ENCODE measurements at places on chromosomes 5 and 9.
A peak's percentile ranks its signal among the peaks of the same experiment; 100 is the strongest.

GRCh38 chr5:159616952-159617351 is 286.7 kb upstream of the IL12B start:
- DNase-seq, result no peak

DNA sequence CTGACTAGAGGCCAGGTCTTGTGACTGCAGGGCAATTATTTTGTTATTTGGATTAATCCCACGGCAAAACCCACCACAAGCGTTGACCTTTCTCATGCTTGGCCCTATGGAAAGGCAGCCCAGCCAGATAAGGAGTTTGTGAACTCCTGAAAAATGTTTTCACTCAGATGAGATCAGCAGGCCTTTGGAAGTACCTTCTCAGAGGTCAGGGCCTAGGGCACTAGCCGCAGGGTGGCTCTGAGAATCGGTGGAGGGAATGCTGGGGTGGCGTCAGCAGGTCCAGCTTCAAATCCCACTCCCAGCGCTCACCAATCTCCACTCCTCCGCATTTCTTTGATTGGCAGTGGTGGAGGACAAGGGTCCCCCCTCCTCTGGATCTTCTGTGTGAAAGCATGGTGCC is 194.4 kb downstream of the GADD45G start:
- no peak for DNase-seq

- DNase-seq, result no peak
Observed at GRCh38 chr9:98873951-98874371, 66.5 kb downstream of the GALNT12 start.

GRCh38 chr5:118592229-118593002 is 395.9 kb downstream of the DTWD2 start:
- DNase-seq, result no peak

DNA sequence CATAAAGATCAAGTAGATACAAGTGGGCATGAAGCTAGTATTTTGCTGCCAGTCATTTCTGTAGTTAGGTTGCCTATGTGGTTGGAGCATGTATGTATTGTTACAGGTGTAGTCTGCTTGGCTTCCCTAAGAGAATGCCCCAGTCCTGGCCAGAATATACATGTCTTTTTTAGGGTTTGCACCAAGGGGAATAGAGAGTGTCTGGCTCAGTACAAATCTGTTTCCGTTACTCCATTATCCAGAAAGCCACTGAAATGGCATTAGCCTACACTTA is 23.2 kb downstream of the TGFBR1 start:
- no peak for DNase-seq

DNA sequence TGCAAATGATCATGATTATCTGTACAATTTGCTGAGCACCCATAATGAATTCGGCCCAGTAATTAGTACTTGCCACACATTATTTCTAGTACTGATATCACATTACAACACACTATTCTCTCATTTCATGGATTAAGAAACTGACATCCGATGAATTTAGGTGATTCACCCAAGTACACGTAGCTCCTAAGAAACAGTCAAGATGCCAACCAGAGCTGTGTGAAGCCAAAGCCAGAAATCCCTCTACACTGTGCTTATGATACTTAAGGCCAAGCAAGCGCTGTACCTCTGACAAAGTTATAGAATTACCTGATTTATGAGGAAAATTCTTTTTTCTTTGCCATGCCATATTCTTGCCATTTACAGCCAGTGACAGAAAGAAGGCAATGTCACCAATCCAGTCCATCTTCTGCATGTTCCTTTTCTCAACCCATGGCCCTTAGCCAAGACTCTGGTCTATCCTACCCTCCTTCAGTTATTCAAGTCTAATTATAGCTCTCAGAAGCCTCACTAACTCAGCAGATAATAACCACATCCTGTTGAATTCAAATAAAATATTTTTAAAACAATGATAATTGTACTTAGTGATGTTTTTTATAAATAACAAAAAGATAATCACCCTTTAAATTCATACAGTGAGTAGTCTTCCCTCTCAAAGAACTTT is 74.3 kb upstream of the PTGER4 start:
- no peak for DNase-seq

GRCh38 chr9:101028346-101029314 is at the start of gene PLPPR1:
PLPPR1 (plus strand) TSS chr9:101028727.
- DNase-seq, result peak; percentile 85

DNA sequence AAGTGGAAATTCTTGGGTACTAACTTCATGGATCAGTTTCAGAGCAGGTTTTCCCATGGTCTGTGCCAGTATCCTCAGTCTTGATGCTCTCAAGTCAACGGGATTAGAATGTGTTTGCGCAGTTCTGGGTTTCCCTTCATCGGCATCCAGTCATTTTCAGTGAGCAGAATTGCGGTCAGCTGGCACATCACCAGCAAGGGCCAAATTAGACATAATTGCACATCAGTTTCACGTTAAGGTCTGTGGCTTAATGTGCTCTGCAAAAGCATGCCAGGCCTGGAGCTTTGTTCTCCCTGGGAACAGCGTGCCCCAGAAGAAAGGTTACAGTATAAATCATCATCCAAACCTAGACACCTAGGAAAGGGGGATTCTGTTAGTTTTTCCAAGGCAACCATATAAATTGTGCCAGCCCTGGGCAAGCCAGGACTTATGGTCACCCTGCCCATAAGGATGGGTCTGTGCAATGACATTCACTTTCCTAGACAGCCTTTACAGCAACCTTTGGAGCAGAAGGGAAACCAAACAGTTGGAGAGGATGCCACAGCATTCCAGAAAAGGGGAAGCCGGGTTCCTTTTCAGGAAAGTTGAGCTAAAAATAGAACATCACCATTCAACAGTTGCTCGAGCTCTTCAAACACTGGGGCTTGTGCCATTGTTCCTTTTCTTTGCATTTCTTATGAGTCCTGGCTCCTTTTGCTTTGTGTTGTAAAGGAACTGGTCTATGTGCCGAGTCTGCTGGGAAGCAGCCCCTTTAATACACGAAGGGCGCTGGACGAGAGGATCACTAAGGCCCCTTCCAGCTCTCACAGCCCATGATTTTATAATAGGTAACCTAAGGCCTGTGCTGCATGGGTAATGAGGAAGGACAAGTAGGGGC is 23.1 kb downstream of the IQGAP2 start:
- peak; percentile 9 for DNase-seq

DNA sequence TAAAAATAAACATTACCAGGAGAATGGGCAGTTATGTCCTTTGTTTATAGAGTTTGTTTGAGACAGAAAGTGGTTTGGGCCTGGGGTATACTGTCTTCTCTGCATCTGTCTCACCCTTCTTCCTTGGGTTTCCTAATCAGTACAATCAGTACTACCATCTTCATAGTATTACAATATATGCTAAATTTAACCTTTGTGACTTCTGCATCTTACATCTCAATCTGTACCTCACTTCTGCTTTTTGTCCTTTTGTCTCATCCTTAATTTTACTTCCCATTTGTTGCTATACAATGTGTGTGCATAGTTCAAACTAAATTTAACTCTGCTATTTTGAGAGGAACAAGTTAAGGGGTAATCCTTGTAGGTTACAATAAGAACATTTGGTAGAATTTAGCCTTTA is 19.6 kb downstream of the FBXO38 start:
- DNase-seq, result no peak

GRCh38 chr5:144117412-144117811 is 53.0 kb downstream of the YIPF5 start:
- no peak for DNase-seq

All from neuronal stem cell (in vitro differentiated cells).